ENCODE measurements at places on chromosomes 6 and 20.

DNA sequence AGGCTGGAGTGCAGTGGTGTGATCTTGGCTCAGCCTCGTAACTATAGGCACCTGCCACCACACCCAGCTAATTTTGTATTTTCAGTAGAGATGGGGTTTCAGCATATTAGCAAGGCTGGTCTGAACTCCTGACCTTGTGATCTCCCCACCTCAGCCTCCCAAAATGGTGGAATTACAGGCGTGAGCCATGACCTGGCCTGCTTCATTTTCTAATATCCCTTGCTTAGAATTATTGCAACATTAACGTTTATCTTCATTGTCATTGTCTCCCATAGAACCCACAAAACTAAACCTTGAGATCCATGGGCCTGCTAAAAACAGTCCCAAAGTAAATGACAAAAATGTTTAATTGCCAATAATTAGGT, 6.1 kb downstream of the EEF1A1 start:
- no peak for DNase-seq

DNA sequence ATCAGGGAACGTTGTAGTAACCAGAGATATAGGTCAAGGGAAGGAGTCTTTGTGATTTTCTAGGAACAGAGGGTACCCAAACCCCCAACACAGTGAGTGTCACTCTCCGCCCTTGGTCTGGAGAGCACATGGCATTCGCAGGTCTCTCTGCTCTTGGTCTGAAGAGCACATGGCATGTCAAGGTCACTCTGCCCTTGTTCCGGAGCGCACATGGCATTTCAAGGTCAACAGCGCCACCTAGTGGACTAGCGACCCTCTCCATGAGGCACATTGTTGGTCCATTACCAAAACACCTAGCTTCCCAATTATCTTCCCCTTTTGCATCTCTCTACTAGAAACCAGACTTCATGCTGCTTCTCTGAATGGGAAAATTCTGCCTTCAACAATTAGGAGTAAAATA, 260.0 kb downstream of the C6orf118 start:
- no peak for DNase-seq

GRCh38 chr6:143258945-143259344, 191.6 kb downstream of the ADAT2 start:
- DNase-seq = no peak

- DNase-seq = no peak
Measured at GRCh38 chr20:37346535-37347346, 801 bp downstream of the SRC start.

GRCh38 chr6:25888626-25889025, 14.6 kb upstream of the SLC17A3 start:
- no peak for DNase-seq

- DNase-seq = no peak
Measured at GRCh38 chr6:7224731-7225130, 88.3 kb downstream of the SSR1 start.

- no peak for DNase-seq
Measured at GRCh38 chr20:24816431-24816830, 132.6 kb upstream of the CST7 start.

Data from cerebellar nuclear complex (tissue), 1 donor.